ENCODE measurements at places on chromosomes 12 and 14.

DNA sequence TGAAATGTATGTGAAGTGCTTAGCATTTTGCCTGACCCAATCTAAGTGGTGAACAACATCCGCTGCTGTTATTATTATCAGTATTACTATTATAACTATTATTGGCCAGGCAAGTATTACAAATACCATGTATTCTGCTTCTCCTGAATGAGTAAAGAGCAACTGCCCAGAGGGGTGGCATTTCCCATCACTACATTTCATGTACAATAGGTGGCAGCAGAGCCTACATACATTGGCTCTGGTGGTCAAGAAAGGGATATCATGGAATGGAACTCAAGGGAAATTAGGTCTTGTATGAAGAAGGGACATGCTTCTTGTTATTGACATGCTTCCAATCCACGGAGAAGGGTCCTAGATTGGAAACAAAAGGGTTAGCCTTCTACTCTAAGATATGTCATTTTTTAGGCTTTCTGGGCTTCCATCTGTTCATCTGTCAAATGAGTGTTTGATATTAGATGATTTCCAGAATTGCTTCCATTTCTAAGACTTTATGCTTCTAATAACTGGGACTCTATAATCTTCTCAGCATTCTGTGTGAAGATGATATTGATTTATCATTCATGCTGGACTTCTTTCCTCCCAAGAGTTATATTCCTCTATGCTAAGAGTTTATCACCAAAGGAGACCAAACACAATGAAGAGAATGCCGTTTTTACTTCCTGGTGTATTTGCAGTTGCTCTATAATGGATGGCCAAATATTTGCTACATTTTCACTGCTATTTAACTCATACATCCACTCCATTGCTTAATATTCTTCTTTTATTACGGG lies 239.1 kb downstream of the SSPN start:
- peak; percentile 68 for DNase-seq

DNA sequence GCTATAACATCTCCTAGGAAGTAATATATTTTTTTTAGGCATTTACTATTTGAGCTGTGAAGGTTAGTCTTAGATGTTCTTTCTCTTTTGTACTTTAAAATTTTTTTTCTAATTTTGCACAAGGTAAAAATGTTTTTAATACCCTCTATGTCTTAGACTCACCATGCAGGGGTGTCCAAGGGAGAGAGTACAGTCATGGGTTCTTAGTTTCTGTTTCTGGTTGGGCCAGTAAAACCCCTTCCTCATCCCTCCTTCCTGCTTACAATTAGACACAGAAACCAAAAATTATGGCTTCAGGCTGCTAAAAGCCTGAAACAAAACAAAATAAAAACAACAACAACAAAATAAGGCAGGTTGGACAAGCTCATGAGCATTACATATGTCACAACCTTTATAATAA lies 193.0 kb downstream of the SYT1 start:
- no peak for DNase-seq

GRCh38 chr12:68028647-68029046 lies 39.4 kb downstream of the IFNG-AS1 start:
- DNase-seq, result no peak

DNA sequence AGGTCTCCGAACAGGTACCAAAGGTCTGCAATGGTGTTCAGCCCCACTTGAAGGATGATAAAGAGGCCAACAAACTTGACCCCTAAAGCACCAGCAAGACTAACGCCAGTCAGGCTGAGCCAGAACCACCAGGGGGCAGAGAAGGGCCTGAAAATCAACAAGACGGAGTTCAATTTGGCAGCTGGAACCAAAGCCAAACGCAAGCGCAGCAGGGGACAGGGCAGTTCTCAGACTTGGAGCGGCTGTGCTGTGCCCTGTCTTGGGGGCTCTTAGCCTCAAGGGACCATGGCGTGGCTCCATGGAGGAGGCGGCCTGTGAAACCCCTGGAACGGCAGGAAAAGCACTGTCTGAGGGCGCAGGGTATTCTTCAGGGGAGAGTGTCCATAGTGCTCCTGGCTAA lies 19.6 kb downstream of the POMT2 start:
- peak; percentile 69 for DNase-seq

DNA sequence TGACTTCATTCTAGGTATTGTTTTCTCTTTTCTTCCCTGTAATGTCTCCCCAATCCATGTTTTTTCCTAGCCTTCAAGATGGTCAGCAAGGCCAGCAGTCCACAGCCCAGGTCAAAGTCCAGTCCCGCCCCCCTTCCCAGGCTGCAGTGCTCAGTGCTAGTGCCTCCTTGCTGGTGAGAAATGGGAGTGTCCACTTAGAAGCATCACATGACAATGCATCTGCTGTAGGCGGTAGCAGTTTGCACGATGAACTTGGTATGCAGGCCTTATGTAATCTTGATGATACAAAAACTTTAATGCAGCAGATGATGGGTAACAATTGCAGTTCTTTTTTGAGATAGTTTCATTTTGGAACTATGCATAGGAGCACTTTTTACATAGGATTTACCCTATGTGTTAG lies 88.4 kb downstream of the PCNX1 start:
- no peak for DNase-seq

GRCh38 chr14:103520657-103521437 lies 1.8 kb downstream of the CKB start:
- DNase-seq, result no peak

- no peak for DNase-seq
Measured at GRCh38 chr12:31337952-31338351, 12.0 kb upstream of the SINHCAF start.

GRCh38 chr14:71583194-71583593 lies 349.0 kb upstream of the RGS6 start:
- no peak for DNase-seq

GRCh38 chr14:36513451-36514277 lies 6.4 kb downstream of the NKX2-1 start:
- DNase-seq, result no peak

- DNase-seq, result no peak
Measured at GRCh38 chr12:13727707-13728195, 253.7 kb downstream of the GRIN2B start.

DNA sequence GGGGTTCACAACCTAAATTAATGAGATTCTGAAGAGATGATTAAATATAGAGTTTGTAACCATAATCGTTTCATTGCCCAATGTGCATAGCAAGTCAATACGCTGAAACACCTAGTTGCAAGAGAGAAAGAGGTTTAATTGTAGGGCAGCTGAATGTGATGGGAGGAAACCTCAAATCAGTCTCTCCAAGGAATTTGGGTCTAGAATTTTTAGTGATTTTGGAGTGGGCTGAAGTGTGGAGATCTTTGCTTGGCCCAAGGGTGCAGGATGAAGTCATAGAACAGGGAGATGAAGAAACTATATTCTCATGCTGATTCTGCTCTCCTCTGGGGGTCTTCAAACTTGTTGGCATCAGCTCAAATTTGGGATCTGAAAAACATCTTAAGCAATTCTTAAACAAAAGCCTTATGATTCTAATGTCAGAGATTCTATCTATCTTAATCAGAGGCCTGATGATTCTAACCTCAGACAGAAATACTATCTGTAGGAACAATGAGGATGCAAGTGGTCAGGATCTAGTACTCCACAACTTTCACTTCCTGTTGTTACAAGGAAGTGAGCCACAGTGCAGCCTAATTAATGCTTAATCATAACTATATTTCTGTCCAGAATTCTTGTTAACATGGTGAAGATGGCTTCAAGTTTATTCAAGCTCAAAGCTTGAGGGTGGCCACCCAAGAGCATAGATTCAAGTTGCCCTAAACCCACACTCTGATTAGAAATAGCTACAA lies 80.2 kb upstream of the FUT8 start:
- no peak for DNase-seq

- DNase-seq, result no peak
Measured at GRCh38 chr14:88143810-88144209, 138.9 kb downstream of the GPR65 start.

All from Panc1 (cell line).